Nucleus accumbens (tissue), 56 donors: ENCODE measurements at places on chromosomes 1 and 21.

DNA sequence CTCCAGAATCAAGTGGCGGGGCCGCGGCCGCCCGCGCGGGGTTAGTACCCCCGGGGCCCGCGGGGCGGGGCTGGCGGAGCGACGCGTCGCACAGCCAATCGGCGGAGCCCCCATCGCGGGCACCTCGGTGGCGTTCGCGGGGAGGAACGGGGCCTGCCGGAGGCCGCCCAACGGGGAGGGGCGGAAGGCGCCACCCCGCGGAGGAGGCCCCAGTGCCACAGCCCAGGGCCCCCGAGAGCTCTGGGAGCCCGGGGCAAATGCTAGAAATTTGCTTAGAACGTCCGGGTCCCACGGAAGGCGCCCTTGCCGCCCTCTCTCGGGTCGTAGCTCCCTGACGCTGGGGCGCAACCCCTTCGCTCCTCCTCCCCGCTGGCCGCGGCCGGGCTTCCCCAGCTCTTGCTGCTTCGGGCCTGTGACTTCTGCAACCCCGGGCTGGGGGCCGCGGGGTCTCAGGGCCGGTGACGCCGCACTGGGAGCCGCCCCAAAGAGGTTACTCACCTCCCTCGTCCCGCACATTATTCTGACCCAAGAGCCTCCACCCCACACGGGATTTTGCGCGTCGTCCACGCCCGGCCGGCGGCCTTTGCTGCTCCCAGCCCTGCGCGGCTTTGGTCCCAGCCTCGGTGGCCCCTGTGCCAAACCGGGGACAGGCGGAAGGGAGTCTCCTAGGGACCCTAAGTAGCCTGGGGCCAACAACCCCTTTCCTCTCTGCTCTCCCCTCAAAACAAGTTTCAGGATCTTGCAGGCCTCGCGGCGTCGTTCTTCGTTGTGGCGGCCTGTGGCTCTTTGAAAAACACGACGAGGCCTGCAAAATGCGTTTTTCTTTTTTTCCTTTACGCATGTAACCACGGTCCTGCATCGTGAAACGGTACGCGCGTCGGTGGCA, at the start of gene RUNX3:
RUNX3 (minus strand) TSS at position 17 of the 886 bp plus-strand sequence. CDS start 408 bp downstream, outside the sequence.
- no peak for DNase-seq

DNA sequence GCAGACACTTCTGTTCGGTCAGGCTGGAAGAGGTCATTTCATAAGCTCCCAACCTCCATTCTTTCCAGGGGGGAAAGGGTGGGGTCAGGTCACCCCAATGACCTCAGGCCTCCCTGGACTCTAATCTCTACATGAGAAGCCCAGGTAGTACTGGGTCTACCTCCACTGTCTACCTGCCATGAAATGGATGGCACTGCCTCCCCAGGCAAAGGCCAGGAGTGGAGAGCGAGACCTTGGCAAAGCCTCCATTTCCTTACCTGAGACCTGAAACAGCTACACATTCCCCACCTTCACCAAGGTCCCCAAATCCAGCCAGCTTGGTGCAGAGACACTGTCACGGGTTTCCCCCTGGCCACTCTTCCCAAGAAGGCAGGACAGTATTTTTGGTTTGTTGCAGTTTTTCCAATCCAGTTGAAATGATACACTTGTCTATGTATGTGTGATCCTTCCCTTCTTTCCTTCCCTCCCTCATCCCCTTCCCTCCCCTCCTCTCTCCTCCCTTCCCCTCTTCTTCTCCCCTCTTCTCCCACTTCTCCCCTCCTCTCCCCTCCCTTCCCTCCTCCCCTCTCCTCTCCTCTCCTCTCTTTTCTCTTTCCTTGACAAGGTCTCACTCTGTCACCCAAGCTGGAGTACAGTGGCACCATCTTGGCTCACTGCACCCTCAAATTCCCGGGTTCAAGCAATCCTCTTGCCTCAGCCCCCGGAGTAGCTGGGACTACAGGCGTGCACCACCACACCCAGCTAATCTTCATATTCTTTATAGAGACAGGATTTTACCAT, 16.1 kb downstream of the BTG2 start:
- DNase-seq = no peak

GRCh38 chr1:14686701-14687100, 88.2 kb downstream of the KAZN start:
- no peak for DNase-seq

DNA sequence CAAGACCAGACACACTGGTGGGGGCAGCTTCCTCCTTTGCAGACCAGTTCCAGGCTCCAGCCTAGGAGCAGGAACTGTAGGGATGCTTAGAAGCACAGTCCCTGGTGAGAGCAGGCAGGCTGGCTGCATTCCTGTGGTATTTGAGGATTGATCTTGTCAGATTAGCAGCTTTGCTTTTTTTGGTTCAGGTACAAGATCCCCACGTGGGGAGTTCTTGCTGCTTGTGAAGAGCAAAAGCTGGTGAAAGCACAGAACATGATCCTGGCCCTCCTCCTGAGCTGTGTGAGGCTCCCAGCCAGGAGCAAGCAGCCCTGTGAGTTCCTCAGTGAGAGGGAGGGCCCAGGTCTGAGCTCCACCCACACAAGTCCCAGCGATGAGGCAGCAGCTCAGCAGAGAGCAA, 75.3 kb upstream of the ARTN start:
- DNase-seq = peak; percentile 21

GRCh38 chr1:30704271-30704670, 19.1 kb downstream of the MATN1 start:
- no peak for DNase-seq
